ENCODE measurements at places on chromosomes 6 and 20.
A peak's percentile ranks its signal among the peaks of the same experiment; 100 is the strongest.

DNA sequence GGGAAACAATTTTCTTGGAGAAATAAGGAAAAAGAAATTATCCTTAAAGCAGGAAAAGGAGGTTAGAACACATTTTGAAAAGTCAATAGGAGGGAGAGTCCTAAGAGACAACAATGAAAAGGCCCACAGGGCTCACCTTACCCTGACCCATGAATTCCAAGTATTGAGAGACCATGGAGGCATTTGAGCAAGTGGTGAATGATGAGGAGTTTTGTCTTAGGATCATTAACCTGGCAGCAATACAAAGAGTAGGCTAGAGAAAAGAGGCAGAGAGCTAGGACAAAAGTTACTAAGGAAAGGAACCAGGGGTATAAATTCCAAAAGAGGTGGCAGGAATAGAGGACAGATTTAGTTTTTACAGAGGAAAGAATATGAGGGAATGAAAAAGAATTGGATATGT, 44.7 kb downstream of the PACRG start:
- DNase-seq, result no peak

DNA sequence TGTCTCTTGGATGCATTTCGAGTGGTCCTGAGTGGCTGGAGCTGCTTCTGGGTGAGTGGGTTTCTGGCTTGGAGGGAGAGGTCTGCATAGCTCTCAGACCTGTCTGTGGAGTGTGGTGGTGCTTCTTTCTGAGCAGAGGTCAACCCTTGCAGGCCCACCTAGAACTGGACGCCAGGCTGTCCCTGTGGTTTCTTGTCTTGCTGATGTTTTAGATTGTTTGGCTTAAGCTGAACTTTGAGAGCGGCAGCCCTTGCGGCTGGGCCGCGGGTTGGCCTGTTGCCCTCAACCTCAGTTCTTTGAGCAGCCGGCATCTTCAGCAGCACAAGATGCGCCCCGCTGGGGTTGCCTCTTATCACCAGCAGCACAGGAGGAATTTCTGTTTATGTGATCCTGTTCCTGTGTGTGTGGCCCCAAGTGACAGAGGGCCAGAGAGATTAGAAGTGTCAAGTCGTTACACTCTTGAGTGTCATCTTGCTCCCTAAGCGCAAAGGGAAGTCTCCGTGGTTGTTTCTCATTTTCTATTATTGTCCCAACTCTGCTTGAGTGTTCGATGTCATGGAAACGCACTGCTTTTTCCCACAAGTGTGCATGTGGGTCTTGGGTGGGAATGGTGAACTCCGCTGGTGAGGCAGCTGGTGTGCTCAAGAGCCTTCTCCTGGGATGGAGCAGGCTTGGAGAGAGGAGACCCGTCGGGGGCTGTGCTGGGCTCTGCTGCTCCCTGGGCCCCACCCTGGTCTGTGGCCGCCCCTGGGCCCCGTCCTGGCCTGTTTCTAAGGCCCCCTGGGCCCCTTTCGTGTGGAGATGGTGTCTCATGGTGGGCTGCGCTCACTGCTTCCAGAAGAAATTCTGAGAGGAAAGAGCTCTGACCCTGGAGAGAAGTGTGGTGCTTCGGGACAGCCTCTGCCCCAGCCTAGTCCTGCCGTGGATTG, 20.1 kb upstream of the SLC22A1 start:
- DNase-seq, result no peak

- peak; percentile 48 for DNase-seq
Measured at GRCh38 chr6:41602864-41603608, 35.2 kb upstream of the MDFI start.

- no peak for DNase-seq
Measured at GRCh38 chr6:40419946-40420728, 167.0 kb downstream of the LRFN2 start.

- no peak for DNase-seq
Measured at GRCh38 chr6:71481801-71482200, 193.2 kb downstream of the OGFRL1 start.

All from stimulated activated CD8-positive, alpha-beta memory T cell treated with anti-CD3 and anti-CD28 coated beads, Interleukin-15, amount 100 ng/mL, for 1 hour (primary cell).